ENCODE measurements at places on chromosomes 12 and 14.

GRCh38 chr12:53214687-53215455, 7.8 kb upstream of the ITGB7 start:
- no peak for DNase-seq

DNA sequence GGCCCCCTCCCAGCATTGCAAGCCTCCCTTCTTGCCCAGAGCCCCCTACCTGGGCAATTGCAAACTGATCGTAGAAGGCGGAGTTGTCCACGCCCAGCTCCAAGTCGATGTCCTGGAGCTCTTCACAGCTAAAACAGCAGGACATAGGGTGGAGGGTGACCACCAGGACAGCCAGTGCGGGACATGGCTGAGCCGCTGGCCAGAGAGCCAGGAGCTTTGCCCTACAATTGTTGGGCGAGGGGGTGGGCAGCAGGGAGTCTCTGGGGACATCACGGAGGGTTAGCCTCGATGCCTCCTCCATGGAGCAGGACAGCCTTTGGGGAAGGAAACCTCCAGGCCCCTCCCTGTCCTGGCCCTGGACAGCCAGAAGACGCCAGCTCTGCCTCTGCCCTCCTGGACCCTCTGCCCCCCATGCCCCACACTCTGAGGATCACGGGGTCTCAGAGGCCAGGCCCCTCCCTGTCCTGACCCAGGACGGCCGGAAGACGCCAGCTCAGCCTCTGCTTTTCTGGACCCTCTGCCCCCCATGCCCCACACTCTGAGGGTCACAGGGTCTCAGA, 9.4 kb downstream of the TMEM179 start:
- DNase-seq, result no peak

DNA sequence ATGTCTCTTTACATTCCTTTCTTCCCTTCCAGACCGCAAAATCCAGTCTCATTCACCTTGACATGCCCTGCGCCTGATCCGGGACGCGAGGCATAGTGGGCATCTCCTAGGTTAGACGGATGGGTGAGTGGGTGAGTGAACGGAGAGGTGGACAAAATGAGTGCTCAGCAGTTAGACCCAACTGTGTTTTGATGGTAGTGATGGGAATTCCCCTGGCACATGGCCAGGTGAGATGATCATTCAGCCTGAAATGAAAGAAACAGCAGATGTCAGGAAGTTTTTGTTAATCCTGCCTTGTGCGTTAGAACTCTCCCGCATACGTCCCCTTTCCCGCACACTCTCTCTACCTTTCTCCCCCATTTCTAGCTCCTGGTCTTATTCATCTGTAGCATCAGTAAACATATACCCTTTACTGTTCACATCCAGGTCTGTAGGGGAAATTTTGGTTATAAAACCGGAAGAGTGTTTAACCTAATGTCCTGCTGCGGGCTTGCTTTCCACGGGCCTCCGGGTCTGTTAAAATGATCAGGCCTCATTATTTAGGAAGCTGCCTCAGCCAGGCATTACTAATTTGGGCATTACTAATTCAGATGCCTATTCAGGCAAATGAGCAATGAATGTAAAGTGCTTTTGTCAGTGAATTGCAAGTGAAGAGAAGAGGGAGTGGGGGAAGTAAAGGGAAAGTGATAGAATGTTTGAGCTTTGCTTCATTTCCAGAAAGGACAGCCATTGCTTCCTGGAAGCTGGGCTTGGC, 172.8 kb downstream of the ETV6 start:
- peak; percentile 33 for DNase-seq

- no peak for DNase-seq
Observed at GRCh38 chr12:72133497-72134055, 138.6 kb upstream of the TRHDE start.

DNA sequence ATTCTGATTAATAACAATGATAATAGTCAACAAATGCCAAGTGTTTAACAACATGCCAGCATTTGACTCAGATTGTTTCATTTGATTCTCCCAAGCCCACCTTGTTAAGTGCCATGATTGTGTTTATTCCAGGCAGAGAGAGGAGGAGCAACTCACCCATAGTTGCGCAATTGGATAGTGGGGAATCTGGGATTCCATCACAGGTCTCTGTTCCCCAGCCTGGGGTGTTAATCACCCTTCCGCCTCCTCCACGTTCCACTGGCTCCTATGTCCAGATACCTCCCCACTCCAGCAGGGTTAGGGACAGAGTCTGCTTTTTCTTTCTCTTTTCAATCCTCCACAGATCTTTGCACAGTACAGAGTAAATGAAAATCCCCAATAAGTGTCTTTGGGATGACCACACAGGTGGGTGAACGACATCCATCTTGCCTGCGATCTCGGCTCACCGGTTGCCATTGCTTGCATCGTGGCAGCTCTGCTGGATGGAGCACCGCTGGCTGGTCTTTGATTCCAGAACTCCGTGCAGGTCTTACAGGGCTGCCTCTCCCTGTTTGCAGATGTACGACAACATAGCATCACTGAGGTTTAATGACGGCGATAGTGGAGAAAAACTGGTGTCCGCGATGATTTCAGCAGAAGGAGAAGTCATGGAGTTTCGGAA, 78.8 kb downstream of the DNAH10 start:
- no peak for DNase-seq

DNA sequence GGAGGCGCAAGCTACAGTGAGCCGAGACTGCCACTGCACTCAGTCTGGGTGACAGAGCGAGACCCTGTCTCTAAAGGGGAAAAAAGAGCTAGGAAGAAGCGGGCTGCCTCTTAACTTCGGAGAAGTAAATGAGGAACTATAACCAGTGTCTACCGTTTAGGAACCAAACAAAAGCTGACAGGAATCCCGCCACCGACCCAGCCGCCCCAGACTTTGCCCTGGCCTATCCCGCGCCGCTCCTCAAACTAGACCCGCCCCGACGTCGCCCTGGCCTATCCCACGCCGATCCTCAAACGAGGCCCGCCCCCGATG, 568 bp upstream of the SIVA1 start:
- no peak for DNase-seq

- DNase-seq, result no peak
Observed at GRCh38 chr14:105534586-105534985, 8.2 kb downstream of the TMEM121 start.

GRCh38 chr14:51203881-51204280, 36.2 kb upstream of the TMX1 start:
- no peak for DNase-seq

DNA sequence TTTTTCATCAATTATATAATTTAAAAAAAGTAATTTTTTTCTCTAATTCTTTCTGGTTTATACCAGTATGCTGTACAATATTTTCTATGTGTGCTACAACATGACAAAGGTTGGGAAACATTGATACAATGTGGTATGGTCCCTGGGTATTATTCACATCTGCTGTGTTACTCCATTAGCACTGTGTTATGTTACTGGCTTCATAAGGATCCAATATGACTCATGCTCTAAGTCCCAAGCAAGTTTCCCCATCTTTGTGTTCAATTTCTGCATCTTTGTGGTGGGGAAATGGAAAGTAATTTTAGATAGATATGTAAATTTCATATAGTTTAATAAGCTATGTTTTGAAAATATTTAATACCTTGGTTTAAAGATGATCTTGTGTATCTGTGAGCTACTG, 35.8 kb downstream of the FBXO33 start:
- no peak for DNase-seq

DNA sequence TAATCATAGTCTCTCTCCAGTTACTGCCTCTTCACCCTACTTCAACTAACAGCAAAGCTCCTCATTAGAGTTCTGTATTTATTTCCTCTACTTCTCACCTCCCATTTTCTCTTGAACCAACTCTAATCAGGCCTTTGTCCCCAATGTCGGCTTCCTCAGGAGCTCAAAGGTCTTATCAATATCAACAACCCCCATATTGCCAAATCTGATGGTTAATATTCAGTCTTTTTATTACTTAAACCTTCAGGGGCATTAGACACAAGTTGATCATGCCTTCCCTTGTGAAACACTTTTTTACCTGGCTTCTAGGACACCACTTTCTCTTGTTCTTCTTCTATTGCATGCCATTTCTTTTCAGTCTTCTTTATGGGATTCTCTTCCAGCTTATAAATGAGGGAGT, 509.0 kb downstream of the NELL2 start:
- DNase-seq, result no peak

DNA sequence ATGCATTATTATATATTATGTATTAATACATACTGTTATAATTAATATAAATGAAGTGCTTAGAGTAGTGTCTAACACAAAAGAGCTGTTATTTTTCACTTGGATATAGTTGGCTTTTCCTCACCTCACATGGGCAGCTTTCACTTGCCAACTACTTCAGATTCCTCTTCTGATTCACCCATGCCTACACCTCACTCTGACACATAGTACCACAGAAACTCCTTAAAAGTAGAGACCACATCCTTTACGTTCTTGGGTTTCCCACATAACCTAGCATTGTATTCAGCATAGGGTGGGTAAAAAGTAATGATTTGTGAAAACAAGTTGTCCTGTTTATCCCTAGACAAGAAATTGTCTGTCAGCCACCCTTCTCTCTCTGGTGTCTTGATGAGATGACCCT, 61.0 kb downstream of the DIO2 start:
- no peak for DNase-seq

DNA sequence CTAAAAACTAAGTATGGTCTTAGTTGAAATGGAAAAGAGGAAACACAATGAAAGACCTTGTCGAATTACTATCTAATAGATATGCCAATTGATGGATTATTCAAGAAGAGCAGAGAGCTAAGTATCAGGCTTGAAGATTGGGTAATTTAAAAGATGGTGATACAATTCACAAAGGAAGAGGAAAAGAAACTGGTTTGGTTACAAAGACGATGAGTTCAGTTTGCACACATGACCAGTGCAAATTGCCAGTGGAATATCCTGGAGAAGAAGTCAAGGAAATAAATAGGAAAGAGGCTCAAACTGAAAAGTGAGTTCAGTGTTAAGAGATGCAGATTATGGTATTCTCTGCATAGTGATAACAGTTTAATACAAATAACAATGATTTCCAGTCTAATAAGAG, 2.5 kb upstream of the RAP1B start:
- DNase-seq, result no peak

DNA sequence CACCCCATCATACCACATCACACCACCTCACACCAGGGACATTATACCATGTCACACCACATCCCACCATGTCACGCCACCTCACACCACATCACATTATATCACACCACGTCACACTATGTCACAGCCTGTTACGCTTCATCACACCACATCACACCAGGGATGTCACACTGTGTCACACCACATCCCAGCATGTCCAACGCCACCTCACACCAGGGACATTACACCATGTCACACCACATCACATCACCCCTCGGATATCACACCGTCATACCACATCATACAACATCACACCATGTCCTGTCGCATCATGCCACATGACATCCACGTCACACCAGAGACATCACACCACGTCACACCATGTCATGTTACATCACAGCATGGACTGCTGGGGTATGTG, 235.5 kb downstream of the TMEM121 start:
- no peak for DNase-seq

DNA sequence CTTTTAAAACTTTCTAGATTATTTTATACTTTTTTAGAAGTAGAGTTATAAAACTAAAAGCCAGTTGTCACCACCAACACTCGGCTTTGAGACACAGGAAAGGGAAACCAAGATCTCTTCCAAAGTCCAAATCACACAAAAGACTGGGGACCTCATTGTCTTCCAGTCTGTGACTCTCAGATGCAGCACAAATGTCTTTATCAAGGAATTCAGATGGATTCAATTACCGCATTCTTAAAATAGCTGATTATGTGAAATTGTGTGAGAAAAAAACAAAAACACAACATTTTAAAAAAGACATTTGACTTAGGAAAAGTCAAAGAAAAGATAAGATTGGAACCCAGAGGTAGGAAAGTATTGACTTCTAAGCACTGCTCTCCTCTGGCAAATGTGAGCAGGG, 3.5 kb upstream of the SIX6 start:
- no peak for DNase-seq

GRCh38 chr12:114774197-114774596, 90.2 kb upstream of the TBX3 start:
- DNase-seq, result no peak

DNA sequence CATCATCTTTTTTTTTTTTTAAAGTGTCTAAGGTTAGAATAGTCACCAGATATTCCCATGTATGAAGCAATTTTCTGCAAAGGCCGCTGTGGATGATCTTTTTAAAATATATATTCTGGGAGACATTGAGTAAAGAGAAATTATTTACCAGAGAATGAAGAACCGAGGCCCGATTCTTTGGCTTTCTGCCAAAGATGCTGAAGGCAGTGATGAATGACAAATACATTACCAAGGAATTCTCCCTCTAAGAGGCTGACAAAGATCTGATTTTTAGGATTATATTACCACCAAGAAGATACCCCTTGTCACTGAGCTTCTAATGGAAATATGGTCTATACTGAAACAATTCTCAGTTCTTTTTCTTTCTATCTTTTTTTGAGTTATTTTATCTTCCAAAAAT, 336.8 kb downstream of the NAV3 start:
- no peak for DNase-seq

GRCh38 chr14:70018713-70019211, 139.5 kb downstream of the SMOC1 start:
- no peak for DNase-seq

GRCh38 chr12:124543590-124544310, 23.7 kb downstream of the NCOR2 start:
- no peak for DNase-seq

DNA sequence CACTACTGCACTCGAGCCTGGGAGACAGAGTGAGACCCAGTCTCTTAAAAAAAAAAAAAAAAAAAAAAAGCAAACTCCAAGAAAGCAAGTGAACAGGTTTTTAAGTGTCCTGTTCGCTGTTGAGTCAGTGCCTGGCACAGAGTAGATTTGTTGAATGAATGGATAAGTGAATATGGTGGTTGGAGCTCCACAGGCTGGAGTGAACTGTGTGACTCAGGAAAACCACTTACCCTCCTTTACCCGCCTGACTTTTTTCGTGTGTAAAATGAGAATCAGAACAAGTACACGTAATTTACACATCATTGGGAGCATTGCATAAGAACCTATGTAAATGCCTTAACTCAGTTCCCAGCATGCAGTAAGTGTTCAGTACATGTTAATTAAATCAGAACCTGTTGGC, 24.0 kb upstream of the ESRRB start:
- no peak for DNase-seq

GRCh38 chr14:36430169-36430568, 89.9 kb downstream of the NKX2-1 start:
- DNase-seq, result no peak

DNA sequence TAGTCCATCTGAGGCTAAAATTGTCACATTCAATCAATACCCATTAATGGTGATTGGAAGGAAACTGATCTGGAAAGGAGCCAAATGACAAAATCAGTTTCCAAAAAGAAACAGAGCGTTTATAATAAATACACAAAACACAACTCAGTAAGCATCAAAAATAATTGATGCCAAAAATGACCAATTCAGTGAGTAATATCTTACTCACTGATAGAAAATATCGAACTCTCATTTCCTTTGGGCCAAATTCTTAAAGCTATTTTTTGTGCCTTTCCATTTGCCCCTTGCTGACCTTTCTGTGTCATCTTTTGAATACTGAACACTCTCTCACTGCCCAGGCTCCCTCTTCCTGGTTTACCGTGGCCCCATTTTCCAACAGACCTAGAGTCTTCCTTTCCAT, 22.5 kb upstream of the ATP2B1 start:
- DNase-seq, result no peak

- no peak for DNase-seq
Observed at GRCh38 chr12:90888316-90888715, 66.7 kb downstream of the CCER1 start.

- DNase-seq, result no peak
Observed at GRCh38 chr14:53796734-53797133, 159.9 kb downstream of the BMP4 start.
